RKO (cell line): ENCODE measurements at places on chromosomes 5 and 9.

- no peak for DNase-seq
These were observed 241.4 kb upstream of the PCSK5 start for GRCh38 chr9:75649060-75649459.

DNA sequence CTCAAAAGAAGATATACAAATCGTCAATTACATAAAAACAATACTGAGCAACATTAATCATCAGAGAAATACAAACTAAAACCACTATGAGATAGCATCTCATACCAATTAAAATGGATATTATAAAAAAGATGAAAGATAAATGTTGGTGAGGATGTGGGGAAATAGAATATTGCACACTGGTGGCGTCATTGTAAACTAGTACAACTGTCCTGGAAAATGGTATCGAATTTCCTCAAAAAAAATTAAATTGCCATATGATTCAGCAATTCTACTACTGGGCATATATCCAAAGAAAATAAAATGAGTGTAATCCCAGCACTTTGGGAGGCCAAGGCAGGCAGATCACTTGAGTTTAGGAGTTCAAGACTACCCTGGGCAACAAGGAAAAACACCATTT lies 326.0 kb upstream of the FTMT start:
- no peak for DNase-seq

GRCh38 chr5:178237431-178238312 lies 5.1 kb upstream of the PHYKPL start:
- no peak for DNase-seq

DNA sequence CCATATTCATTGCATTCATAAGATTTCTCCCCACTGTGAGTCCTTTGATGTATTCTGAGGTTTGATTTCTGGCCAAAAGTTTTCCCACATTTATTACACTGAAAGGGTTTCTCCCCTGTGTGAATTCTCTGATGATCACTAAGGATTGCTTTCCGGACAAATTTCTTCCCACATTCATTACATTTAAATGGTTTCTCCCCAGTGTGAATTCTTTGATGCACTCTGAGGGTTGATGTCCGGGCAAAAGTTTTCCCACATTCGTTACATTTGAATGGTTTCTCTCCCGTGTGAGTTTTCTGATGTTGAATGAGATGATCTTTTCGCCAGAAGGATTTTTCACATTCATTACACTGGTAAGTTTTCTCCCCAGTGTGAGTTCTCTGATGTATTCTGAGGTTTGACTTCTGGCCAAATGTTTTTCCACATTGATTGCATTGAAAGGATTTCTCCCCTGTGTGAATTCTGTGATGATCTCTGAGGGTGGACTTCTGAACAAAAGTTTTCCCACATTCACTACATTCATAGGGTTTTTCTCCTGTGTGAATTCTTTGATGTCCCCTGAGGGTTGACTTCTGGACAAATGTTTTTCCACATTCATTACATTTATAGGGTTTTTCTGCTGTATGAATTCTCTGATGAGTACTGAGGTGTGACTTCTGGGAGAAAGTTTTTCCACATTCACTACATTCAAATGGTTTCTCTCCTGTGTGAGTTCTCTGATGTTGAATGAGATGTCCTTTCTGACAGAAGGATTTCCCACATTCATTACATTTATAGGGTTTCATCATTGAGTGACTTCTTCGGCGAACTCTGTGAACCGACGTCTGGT lies 18.8 kb downstream of the ZNF510 start:
- DNase-seq, result no peak

DNA sequence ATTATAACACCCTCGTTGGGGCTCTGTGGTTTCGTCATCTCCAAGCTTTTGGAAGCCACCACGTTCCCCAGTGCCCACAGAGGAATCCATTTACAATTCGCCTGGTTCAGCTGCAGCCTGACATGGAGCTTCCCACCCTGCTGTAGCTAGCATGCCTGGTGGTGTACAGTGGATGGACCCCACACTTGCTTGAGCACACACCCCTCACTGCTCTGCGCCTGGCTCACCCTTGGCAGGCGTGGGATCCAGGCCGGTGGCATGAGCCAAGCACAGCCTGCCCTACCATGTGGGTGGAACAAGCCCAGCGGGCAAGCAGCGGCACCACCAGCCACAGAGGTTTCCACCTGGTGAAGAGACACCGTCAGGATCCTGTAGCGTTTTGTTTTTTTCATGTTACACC lies 1045.7 kb upstream of the CDH9 start:
- DNase-seq, result no peak

- peak; percentile 34 for DNase-seq
These were observed 27.0 kb downstream of the GNAQ start for GRCh38 chr9:78004478-78005229.

DNA sequence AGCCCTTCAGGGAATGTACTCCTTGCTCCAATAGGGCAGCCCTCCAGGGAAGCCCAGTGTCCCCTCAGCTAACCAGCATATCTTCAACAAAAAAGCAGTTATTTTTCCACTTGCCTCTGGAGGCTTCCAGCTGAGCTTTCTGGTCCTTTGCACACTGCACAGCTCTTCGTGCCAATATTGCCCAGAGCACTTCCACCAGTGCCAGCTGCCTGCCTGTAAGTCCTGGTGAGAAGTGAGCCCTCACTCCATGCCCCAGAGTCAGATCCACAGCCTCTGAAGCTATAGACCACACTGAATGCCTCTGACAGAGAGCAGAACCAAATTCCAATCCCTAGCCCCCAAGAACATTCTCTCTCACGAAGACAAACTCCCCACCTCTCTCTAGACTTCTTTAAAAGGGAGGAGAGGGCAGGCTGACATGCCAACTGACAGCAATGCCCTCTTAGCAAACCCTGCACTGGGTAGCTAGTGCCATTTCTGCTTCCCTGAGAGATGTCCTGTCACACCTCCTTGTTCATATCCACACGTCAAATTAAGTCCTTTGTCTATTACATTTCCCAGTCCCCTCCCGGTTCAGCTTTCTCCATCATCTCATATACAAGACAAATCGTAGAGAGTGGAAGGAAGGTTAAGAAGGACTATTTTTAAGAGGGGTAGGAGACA lies 12.7 kb upstream of the HEXB start:
- no peak for DNase-seq

DNA sequence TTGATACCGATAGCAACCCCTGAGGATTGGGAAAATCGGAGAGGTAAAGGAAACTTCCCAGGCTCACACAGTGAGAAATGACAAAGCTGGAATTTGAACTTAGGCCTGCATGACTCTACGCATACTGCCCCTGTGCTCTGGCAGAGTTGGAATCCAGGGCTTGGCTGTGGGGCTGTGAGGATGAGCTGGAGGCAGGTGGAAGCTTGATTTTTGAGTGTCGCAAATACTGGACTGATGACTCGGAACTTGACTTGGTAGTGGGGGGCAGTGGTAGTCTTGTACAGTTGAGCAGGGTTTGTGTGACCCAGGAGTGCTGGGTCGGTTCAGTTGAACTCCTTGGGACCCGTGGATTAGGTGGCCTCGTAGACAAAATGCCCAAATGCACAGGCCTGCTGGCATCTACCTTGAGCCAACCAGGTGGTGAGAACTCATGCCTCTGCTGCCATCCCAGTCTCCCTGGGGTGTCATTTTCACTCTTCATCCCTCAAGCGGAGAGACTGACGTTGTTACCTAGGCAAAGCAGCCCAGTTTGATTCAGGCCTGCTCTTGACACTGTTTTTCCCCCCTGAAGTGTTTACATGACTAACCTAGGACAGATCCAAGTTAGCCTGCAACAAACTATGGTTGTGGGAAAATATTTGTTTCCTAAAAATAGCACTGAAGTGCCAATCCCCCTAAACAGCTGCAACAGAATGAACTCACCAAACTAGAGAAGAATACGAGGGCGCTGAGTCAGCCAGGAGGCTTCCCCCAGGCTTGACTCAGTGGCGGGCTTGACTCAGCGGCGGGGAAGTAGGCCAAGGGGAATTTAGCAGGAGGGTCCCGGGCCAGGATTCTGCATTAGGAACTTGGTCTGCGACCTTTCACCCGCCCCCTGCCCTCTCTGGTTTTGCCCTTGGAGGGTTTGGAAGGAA lies 45.7 kb upstream of the ORM1 start:
- DNase-seq, result peak; percentile 67

DNA sequence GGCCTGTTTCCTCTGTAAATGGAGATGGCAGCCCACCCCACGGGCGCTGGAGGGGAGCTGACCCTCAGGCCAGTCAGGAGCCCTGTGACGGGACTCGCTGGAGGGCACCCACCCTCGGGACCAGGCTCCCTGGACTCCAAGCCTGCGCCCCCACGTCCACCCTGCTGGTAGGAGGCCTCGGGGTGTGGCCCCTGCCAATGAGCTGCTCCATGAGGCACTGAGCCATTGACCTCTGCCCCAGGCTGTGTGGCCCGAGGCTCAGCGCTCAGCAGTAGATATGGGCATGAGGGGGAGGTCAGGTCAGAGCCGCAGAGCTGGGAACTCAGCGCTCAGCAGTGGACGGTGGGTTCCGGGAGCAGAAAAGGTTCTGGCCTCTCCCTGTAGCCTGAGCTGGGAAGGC lies 52.3 kb upstream of the EGFL7 start:
- no peak for DNase-seq

GRCh38 chr9:70340572-70340971 lies 73.9 kb downstream of the KLF9 start:
- peak; percentile 44 for DNase-seq

- DNase-seq, result no peak
These were observed 115.7 kb downstream of the TLE1 start for GRCh38 chr9:81573415-81574321.

- no peak for DNase-seq
These were observed 28.1 kb downstream of the FYB1 start for GRCh38 chr5:39191216-39191615.

DNA sequence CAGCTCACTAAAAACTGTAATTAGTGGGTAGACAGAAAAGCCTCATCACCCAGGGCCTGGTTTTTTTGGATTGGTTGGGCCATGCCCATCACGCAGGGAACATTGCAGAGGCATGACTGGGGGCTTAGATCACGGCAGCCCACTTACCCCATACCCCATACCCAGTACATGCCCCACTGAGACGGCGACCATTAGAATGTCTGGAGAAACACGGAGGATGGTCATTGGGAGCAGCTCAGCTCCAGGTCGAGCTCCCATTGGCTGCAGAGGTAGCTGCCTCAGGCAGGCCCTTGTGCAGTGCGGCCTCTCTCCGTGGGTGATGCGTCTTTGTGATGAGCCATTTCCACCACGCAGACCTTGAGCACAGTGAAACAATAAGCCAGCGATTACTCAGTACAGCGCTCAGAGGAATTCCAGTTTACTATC lies 204.0 kb downstream of the GADD45G start:
- no peak for DNase-seq

DNA sequence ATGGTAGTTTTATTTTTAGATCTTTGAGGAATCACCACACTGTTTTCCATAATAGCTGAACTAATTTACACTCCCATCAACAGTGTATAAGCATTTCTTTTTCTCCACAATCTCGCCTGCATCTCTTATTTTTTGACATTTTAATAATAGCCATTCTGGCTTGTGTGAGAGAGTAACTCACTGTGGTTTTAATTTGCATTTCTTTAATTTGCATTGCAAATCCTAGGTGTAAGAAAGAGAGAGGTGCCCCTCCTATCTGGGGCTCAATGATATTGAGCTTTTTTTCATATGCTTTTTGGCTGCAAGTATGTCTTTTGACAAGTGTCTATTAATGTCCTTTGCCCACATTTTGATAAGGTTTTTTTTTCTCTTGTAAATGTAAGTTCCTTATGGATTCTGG lies 106.3 kb upstream of the SLC27A6 start:
- DNase-seq, result no peak

GRCh38 chr5:17405976-17406375 lies 92.1 kb upstream of the TAF11L2 start:
- DNase-seq, result no peak

DNA sequence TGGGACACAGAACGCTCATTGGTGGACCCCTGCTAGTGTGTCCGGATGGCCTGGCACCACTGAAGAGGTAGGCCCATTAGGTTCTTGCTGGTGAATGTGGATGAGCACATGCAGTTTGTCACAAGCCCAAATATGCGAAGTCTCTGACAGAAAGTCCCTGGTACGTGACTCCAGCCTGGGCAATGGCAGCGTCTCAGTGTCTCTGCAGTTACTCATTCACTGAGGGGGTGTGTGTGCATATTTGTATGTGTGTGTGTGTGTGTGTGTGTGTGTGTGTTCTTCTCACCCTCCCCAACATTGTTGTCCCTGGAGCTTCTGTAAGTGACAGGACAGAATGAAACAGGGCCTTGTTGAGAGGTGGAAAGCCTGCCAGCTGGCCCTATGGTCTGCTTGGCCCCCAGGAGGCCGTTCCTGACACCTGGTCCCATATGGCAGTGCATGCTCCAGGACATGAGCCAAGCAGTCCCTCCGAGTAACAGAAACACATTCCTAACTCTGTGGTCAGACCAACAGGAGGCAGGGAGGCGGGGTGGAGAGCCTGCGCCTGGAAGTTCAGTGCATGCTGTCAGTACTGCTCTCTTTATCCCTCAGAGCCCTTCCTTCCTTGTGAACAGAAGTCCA lies 169.9 kb downstream of the SLC28A3 start:
- DNase-seq, result peak; percentile 68

GRCh38 chr5:30849931-30850710 lies 343.4 kb upstream of the CDH6 start:
- DNase-seq, result peak; percentile 11

GRCh38 chr9:131677444-131678180 lies 62.3 kb downstream of the RAPGEF1 start:
- no peak for DNase-seq

DNA sequence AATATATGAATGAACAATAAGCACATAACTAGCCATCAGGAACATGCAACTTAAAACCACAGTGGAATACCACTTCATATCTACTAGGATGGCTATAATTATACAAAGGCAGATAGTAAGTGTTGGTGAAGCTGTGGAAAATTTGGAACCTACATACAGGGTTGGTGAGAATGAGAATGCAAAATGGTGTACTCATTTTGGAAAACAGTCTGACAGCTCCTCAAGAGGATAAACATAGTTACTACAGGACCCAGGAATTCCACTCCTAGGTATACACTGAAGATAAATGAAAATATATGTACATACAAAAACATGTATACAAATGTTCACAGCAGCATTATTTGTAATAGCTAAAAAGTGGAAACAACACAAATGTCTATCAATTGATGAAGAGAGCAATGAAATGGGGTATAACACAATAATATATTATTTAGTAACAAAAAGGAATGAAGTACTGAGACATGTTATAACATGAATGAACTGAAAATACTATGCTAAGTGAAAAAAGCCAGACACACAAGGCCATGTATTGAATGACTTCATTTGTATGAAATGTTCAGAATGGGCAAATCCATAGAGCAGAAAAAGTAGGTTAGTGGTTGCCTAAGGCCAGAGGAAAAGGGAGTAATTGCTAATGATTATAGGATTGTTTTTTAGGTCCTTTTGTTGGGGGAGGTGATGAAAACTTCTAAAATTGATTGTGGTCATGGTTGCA lies 31.2 kb upstream of the CDK5RAP2 start:
- peak; percentile 64 for DNase-seq

GRCh38 chr5:140791089-140791488 lies 3.6 kb upstream of the PCDHA2 start:
- peak; percentile 30 for DNase-seq

GRCh38 chr9:2053883-2054845 lies 39.0 kb downstream of the SMARCA2 start:
- no peak for DNase-seq
